ENCODE measurements at places on chromosomes 3 and 15. TPM values are rescaled to one million over a fixed set of nuclear protein-coding genes. Genes with fewer than 3 reads are reported as not detected.

DNA sequence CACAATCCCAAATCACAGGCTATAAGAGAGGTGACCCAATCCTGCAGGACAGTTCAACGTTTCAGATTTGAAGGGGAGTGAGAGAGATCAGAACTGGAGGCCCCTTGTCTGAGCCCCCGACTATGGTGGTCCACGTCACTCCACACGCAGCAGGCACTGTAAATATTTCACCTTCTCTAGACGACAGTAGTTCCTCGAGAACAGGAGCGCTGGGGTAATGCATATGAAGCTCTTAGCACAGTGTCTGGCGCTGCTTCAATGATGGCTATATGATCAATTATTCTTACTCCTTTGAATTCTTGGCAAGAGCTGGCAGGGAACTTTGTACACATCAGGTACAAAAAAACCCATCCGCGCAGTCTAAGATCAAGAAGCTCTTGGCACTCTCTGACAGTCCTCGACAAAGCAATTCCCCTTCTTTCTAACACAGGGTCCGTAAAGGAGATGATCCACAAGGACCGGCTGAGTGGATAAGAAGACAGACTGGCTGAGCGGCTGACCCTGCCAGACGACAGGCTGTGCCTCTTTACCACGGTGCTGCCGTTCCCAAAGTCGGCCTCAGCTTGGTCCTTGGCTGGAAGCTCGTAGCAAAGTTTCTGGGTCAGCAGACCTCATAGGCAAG is 522 bp upstream of the NRROS start:
- DNase-seq, result no peak

DNA sequence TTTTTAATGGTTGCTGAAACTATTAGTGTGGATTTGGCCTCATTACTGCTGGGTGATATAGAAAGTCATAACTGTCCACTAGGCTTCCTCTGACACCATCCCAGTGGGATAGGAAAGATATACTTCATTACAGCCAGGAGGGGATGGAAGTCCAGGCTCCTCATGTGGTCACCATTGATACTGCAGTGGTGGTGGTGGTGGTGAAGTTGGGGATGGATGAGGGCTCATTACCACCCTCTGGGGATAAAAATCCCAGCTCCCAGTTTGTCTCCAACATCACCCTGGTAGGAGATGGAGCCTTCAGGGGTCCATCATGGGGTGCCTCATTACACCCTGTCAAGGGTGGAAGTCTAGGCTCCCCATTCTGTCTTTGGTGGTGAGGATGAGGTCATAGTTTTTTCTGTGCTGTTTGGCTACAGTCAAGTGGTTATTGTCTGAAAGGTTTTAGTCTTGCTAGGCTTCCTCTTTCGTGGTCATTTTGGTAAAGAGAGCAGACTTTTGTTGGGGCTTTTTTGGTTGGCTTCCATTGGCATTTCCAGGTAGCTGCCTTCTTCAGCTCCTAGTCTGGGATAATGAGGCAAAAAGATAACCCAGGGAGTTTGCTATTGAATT is 30.1 kb upstream of the FILIP1L start:
- no peak for DNase-seq

DNA sequence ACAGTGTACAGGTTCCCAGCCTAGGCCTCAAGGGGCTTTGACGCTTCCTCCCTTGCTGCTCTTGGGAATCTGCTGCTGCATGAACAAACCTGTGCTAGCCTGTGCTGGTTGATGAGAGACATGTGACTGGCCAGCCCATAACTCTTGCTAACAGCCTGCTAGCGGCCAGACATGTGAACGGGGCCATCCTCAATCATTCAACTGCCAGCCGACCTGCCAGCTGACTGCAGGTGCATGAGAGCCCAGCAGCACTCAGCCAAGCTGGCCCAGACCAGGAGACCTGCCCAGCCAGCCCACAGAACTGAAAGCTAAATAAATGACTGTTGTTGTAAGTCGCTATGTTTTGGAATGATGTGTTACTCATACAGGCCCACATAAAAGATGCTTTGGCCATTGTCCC is 82.4 kb upstream of the DLG1 start:
- DNase-seq, result no peak

GRCh38 chr3:167559924-167560323 is 86.1 kb upstream of the SERPINI2 start:
- no peak for DNase-seq

DNA sequence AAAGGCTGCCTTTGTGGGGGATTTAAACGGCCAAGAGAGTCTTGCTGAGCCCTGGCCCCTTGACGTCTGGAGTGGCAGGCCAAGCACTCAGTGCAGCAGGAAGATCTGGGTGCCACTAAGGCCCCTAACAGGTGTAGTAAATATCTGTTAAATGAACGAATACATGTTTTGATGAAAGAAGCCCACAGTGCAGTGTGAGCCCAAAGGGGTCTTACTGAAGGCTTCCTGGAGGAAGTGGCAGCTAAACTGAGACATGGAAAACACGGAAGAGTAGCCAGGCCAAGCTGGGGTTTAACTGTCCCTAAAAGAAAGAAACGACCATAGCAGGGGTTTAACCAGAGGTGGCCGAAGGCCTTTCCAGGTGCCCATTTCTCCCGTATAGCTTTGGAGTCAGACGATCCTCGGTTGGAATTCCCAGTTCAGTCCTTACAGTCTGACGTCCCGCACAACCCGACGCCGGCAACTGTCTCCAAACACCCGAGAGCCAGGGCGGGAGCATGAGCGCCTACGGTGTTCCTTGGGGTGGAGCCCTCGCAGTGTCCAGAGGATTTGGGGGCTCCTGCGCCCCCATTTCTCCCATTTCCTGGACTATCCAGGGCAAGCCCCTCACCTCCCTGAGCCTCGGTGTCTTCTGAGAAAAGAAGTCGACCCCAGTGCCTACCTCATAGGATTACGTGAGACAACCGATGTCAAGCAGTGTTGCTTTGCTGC is 910 bp upstream of the ABHD6 start:
- DNase-seq, result no peak

GRCh38 chr3:73094129-73094528 is 32.7 kb downstream of the EBLN2 start:
- DNase-seq, result no peak

DNA sequence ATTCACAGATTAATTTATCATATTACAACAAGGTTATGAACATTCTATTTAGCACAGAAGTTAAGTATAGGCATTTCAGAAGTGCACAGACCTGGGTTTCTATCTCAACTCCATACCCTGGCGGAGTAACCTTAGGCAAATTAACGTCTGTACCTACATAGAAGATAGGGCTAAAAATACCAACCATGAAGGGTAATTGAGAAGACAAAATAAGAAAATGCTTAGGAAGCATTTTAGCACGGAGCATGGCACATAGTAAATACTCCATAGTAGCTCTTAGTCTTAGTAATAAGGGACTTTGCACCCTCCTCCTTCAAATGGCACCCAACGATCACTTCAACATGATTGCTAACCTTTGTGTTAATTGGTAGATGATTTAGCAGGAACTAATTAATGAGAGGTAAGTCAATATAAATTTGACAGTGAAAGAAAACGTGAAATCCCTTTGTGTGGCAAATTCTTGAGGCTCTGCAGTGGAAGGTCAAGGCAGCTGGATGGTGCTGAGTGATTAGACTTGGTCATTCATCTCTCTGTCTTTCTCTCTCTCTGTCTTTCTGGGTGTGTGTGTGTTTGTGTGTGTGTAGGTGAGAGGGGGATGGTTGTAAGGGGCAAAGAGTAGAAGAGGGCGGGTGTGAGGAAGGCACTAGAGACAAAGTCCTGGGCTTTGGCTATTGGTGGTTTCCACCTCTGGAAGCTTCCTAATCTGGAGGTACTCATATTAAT is 131.1 kb upstream of the PHLDB2 start:
- no peak for DNase-seq

DNA sequence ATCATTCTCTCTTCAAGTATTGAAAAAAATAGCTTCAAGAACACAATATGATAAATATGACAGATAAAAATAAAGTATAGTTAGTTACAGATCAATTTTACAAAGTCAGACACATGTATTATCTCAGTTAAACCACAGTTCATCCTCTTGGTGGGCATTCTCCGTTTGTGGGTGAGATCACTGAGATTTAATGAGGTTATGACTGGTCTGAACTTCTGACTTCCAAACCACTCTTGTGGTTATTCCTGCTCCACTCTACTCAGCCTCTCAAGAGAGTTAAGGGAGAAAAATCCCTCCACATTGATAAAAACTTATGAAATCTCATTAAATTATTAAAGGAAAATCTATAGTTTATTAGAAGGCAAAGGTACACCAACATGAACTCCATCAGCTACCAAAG is 229.9 kb upstream of the LRTM1 start:
- no peak for DNase-seq

DNA sequence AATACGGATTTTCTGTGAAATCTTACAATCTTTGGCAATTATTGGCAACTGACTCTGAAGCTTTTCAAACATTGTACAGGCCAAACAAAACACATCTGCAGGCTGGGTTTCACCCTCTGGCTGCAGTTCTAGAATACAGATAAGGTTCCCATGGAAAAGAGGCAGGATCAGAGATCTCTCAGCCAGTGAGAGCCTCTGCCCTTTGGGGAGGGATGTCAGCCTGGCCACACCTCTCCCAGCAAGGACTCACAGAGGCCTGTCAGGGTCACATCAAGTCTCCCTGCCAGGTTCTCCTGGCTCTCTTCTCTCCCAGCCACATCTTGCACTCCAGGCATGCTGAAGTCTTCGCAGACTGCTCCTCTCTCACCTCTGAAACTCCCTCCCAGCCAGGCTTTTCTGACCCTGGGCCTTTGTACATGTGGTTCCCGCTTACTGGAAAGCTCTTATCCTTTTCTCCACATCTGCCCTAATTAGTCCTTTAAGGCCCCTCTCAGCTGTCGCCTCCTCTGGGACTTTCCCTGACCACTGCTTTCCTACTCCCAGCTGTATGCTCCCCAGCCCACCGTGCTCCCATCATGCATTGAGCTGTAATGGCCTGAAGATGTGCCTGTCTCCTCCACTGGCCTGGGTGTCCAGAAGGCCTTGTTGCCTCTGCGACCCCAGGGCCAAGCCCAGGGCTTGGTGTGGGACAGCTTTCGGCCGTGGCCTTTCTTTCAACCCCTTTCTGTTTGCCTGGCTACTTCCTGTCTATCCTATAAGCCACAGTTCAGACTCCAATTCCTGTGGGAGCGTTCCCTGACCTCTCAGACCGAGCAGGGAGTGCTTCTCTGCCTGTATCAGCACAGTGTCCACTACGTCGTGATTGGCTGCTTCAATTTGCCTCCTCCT is 4.3 kb downstream of the RBP1 start:
- no peak for DNase-seq

GRCh38 chr15:29925227-29926082 is 103.2 kb upstream of the TJP1 start:
- no peak for DNase-seq

DNA sequence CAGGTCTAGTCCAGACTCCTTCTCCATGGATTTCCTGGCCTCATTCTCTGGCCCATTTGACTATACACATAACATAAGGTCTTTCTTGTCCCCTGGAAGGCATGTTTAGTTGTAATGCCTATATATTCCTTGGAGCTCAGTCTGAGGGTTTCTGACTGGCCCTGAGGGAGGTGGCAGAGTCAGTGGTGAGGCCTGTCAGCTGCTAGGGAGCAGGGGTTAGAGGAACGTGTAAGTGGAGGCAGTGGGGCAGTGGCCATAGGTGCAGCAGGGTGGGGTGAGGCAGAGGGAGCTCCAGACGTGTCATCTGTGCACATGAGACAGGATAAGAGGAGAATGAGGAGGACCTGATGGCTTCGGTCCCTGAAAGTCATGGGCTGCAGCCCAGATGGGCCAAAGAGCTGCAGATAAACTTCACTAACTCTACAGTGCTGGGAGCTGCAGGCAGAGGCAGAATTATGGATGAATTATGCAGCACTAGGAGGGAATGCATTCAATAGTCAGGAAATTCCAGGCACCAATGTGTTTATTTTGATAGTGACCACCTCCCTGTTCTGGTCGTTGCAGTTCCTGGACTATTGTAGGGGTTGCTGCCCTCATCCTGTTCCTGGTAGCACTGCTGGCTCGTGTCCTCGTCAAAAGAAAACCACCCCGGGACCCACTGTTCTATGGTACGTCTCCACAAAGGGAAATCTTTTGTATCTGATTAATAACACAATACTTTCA is 4.9 kb downstream of the TM6SF1 start:
- DNase-seq, result no peak

Gene ADAMTS7
- 1.0 TPM for total RNA-seq

- DNase-seq, result no peak
Measured at GRCh38 chr15:28014623-28015200, 84.4 kb downstream of the OCA2 start.

Gene CHL1
- not detected for total RNA-seq

- no peak for DNase-seq
Measured at GRCh38 chr15:77032647-77033416, 37.9 kb downstream of the PSTPIP1 start.

Gene PSTPIP1
- 0.46 TPM for total RNA-seq

- no peak for DNase-seq
Measured at GRCh38 chr15:43067717-43068461, 37.9 kb downstream of the UBR1 start.

Gene BSN
- 0.87 TPM for total RNA-seq

- no peak for DNase-seq
Measured at GRCh38 chr3:85821130-85821756, 862.5 kb downstream of the CADM2 start.

Gene DAZL
- total RNA-seq, result not detected

DNA sequence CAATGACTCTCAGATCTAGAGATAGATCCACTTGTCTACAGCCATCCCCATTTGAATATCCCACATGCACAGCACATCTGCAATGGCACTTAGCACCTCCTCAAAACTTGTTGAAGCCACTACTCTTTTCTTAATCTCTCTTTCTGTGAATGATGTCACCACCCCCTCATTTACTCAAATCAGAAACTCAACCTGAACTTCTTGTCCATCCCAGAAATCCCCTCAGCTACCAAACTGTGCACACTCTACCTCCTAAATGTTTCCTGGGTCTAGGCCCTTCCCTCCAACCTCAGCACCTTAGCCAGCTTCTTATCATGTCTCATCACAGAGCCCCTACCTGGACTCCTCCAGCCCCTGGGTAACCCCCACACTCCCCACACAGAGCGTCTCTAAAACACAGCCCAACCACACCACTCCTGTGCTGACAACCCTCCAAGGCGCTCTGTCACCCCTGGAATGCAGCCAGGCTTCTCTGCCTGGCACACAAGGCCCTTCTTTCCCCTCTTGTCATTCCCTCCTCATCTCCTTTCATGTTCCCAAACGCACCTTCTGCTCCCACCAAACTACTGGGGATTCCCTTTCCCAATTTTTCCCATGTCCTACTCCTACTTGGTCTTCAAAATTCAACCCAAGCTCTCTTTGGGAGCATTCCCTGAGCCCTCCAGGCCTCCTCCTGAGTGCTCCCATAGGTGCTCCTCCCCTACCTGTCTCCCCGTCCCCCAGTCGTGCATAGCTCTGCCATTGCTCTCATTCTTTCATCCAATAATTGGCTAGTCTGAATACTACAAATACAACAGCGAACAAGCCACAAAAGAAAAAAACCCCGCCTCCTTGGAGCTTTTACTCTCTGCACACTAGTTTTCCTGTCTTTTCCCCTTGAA is 39.8 kb upstream of the ZBTB38 start:
- DNase-seq, result no peak

Gene PP2D1
- total RNA-seq, result not detected

Gene HIGD2B
- total RNA-seq, result 0.21 TPM

- no peak for DNase-seq
Measured at GRCh38 chr3:18008706-18009368, 266.4 kb upstream of the TBC1D5 start.

- no peak for DNase-seq
Measured at GRCh38 chr3:61776390-61776789, 215.0 kb downstream of the PTPRG start.

Gene PTPRG
- total RNA-seq, result 0.74 TPM

Measured in Panc1 (cell line).